ENCODE measurements at places on chromosomes 4 and X. TPM values are rescaled to one million over a fixed set of nuclear protein-coding genes. Genes with fewer than 3 reads are reported as not detected.

Gene KCTD8
- not detected for total RNA-seq

Gene PLAC8
- not detected for total RNA-seq

Gene SUPT20HL2
- total RNA-seq, result not detected

Gene SLC49A3
- not detected for total RNA-seq

Gene S100G
- not detected for total RNA-seq

Gene XAGE1A
- not detected for total RNA-seq

Gene SRPX
- total RNA-seq, result not detected

Gene ARX
- not detected for total RNA-seq

Gene HSFX4
- not detected for total RNA-seq

Gene RHOH
- total RNA-seq, result 87.4 TPM

Gene FOXO4
- 12.8 TPM for total RNA-seq

Gene TMEM156
- 29.4 TPM for total RNA-seq

Gene PRIMPOL
- 19.3 TPM for total RNA-seq

Gene SLC2A9
- total RNA-seq, result not detected

Gene PPA2
- 77.7 TPM for total RNA-seq

Gene KANTR
- 32.9 TPM for total RNA-seq

Gene PCDH19
- not detected for total RNA-seq

Gene PASD1
- total RNA-seq, result not detected

Gene GATA1
- not detected for total RNA-seq
